ENCODE measurements at places on chromosomes 16 and 17.
A peak's percentile ranks its signal among the peaks of the same experiment; 100 is the strongest.

DNA sequence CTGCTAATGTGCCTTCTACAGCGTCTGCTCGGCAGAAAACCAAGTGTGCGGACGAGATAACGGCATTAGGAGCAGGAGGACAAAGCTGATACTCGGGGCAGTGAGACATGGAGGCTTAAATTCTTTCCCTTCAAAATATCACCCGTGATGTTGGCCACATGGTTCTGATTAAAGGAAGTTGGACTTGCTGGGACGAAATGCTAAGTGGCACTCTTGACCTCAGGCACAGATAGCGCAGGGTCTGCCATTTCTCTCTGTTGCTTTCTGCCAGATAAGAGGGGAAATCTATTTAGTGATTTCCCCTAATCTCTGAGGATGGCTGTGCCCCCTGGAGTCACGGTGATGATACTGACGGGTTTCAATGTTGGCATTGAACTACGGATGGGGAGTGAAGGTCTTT lies 509.6 kb upstream of the EEF2KMT start:
- peaks cover 9% of the 10 kb centered on the region for H3K4me1 ChIP-seq
- peaks cover 6% of the 10 kb centered on the region for H3K27me3 ChIP-seq
- DNase-seq = no peak
- no peaks in the 10 kb centered on the region for H3K36me3 ChIP-seq
- H3K4me3 ChIP-seq = no peak overlapping the region

DNA sequence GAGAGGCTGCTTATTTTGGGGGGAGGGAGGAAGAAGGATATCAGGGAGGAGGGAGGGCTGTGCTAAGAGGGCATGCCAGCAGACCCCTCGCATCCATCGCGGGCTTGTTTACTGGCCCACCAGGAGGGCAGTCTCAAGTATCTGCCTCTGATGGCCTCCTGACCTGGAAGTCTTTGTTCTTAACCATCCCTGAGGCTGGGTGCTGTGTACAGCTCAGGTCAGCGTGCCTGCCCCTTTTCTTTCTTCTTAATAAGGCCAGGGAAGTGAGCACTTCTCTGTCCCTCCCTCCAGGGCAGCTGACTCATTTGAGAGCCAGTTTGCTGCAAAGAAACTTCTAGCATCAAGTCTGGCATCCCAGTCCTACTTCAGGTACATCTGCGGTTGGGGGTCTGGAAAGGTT lies 157.0 kb downstream of the CCDC182 start:
- no peak overlapping the region for H3K27ac ChIP-seq
- no peaks in the 10 kb centered on the region for H3K27me3 ChIP-seq
- peaks cover 22% of the 10 kb centered on the region for H3K4me1 ChIP-seq
- H3K4me3 ChIP-seq = no peak overlapping the region
- H3K36me3 ChIP-seq = no peaks in the 10 kb centered on the region
- peak; percentile 20 for DNase-seq

- no peak for DNase-seq
- no peaks in the 10 kb centered on the region for H3K4me1 ChIP-seq
Observed at GRCh38 chr17:40378966-40379365, 14.4 kb upstream of the GJD3 start.

DNA sequence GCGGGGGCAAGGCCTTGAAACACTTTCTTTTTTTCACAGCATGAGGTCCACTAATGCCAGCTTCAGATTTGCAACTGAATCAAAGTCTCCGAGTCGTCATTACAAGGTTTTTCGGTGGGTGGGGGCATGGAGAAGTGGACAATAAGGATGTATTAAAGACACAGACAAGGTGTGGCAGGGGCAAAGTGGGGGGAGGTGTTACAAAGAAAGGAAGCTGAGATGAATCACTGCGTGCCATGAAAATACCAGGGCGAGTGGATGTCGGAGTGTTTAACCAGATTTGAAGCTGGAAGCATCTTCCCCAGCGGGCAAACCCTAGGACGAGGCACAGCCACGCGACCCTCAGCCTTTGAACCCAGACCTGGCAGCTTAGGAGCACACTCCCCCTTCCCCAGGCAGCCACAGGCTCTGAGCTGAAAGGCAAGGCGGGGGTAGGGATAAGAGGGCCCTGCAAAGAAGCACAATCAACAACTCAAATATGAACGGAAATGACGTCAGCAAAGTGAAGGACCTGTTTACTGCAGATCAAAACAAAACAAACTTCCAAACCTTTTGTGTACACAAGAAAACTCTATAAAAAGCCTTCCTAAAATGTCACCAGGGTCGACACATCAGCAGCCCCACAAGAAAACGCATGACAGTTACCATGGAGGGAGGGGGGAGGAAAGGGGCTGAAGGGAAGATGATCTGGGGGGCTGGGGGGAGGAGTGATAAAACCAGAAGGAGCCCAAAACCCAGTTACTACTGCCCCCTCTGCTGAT lies 5.6 kb upstream of the ZFHX3 start:
- DNase-seq = no peak
- H3K4me3 ChIP-seq = no peak overlapping the region
- peaks cover 65% of the 10 kb centered on the region for H3K4me1 ChIP-seq
- no peaks in the 10 kb centered on the region for H3K36me3 ChIP-seq
- H3K27me3 ChIP-seq = peaks cover 70% of the 10 kb centered on the region
- no peak overlapping the region for H3K27ac ChIP-seq

GRCh38 chr17:48037036-48037837 lies at the start of gene COPZ2:
Gene COPZ2, minus strand, starts transcription at chr17:48037797. Its CDS starts 20 bp downstream, at chr17:48037777.
- peaks cover 29% of the 10 kb centered on the region for H3K27me3 ChIP-seq
- peaks cover 5% of the 10 kb centered on the region for H3K4me1 ChIP-seq

Measured in cardiac muscle cell (in vitro differentiated cells and primary cell).